Stimulated activated naive CD4-positive, alpha-beta T cell (primary cell): ENCODE measurements at places on chromosomes 16 and 17.

GRCh38 chr17:41728056-41728455 is 6.4 kb downstream of the HAP1 start:
- no peak for DNase-seq

- no peak for DNase-seq
Measured at GRCh38 chr17:75881678-75882454, 3.5 kb upstream of the TRIM47 start.

- DNase-seq = peak; percentile 46
Measured at GRCh38 chr17:75059369-75060345, 12.6 kb downstream of the KCTD2 start.

- no peak for DNase-seq
Measured at GRCh38 chr17:61409301-61410112, 9.9 kb downstream of the TBX2 start.

DNA sequence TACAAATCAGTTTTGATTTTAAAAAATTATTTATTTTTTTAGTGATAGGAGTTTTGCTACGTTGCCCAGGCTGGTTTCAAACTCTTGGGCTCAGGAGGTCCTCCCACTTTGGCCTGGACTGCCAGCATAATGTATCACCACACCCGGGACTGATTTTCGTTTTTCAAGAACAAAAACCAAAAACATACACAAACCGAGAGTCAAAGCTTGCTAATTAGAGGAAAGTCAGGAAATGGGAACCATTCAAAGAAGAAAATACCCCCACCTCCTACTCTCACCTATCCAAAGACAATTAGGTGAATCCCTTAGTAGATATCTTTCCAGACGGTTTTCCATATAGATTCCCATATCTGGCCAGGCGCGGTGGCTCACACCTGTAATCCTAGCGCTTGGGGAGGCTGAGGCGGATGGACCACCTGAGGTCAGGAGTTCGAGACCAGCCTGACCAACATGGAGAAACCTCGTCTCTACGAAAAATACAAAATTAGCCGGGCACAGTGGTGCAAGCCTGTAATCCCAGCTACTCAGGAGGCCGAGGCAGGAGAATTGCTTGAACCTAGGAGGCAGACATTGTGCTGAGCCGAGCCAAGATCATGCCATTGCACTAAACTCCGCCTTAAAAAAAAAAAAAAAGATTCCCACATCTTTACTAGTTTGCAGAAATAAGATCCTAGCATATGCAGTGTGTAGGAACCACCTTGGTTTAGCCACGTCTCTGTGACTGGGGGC is 883 bp upstream of the SPN start:
- DNase-seq = peak; percentile 32

- DNase-seq = no peak
Measured at GRCh38 chr17:2958706-2959222, 104.6 kb downstream of the OR1D5 start.

- DNase-seq = no peak
Measured at GRCh38 chr16:23110257-23110899, 38.9 kb downstream of the USP31 start.

- DNase-seq = peak; percentile 53
Measured at GRCh38 chr16:24504472-24505345, 34.7 kb upstream of the RBBP6 start.

GRCh38 chr16:5422047-5422446 is 324.5 kb upstream of the EEF2KMT start:
- no peak for DNase-seq

DNA sequence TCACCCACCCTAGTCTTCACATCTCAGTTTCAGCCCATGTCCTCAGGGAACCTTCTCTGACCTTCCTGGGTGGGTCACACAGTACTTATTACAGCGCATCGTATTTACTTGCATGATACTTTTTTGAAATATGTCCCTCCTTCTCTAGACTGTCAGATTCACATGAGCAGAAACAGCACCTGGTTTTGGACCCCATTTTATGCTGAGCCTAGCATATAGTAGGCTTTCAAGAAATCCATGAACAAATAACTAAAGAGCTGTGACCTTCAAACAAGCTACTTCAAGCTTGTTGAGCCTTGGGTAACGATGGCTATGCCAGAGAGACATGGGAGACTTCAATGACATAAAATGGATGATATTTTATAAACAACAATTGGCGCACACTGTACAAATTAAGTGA is 150.3 kb downstream of the GRIN2A start:
- no peak for DNase-seq

DNA sequence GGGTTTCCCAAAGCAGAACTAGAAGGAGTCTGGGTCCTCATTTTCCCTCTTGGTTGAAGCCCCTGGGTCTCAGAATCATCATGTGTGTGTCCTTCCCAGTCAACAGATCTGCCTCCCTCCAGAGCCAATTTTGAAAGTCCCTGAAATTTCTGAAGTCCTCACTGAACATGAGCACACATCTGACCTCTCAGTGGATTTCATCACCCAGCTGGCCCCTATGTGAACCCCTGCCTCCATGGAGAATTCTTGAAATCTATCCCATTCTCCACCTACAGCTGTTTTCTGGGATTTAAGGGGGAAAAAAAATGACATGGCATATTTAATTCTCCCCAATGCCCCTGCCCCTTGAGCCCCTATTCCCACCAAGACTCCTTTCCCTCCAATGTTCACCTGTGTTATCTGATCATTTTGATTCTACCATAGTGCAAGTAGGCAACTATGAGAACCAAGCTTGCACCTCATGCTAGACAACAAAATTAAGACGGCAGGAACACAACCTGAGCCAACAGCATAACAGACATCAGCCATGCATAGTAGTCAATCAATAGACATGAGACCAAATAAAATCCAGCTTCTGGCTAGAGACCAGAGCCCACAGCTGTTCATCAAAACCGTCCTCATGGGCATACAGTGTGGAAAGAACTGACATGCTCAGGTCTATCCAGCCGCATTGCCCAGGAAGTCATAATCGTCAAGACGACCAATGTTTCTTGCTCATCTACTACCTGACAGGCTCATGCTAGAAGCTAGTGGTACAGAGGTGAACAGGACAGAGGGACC is 14.9 kb downstream of the SOX9 start:
- no peak for DNase-seq

DNA sequence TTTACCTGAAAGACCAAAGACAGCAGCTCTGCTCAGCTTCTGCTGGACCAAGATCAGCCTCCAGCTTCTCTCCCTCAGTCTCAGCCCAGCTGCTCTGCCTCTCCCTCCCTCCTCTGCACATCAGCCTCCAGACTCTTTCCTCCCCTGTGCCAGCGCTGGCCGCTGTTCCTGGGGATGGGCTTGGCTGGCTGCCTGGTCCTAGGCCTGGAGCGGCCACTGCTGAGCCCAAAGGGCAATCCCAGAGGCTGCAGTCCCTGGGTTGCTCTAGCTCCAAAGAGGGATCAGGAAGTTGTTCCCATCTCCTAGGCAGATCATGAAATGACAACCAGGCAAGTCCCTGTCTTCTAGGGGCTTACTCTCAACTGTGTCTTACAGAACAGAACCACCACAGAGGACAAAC is 31.3 kb downstream of the DCUN1D3 start:
- DNase-seq = no peak

- no peak for DNase-seq
Measured at GRCh38 chr17:59439262-59439661, 107.8 kb downstream of the YPEL2 start.
